OCI-M1 (cell line): ENCODE measurements at places on chromosomes 7 and 10.
A peak's percentile ranks its signal among the peaks of the same experiment; 100 is the strongest.

- DNase-seq = peak; percentile 27
These were observed 8.1 kb downstream of the PDE1C start for GRCh38 chr7:32062150-32062549.

DNA sequence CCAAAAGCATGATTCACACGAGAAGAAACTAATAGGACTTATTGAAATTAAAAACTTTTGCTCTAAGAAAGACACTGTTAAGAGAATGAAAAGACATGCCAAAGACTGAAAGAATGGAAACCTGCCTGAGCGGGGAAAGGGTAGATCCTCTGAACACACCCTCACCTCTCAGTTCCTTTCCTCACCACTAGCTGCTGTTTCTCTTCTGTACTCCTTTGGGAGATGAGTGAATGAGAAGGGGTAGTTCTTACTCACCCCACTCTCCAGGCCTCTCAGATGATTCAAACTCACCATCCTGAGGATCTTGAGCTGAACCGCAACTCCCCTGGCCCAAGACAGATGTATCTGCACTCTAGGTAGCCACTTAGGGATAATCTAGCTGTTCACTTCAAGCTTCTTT lies 41.9 kb downstream of the IQUB start:
- DNase-seq = no peak

DNA sequence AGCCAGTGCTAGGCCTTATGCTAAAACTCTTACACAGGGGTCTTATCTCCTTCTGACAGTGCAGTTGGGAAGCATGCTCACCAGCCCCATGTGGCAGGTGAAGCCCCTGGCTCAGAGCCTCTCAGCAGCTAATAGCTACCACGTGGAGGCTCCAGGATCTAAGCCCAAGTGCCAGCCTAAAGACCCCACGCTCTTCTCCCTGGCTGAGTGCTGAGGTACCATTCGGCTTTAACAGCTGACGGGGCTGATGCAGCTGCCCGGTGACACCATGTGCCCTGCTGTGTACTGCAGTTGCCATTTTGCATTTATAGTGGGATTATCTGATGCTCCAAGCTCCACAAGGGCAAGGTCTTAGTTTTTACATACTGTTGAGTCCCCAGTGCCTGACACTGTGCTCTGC lies 515.7 kb upstream of the GALNT17 start:
- no peak for DNase-seq

DNA sequence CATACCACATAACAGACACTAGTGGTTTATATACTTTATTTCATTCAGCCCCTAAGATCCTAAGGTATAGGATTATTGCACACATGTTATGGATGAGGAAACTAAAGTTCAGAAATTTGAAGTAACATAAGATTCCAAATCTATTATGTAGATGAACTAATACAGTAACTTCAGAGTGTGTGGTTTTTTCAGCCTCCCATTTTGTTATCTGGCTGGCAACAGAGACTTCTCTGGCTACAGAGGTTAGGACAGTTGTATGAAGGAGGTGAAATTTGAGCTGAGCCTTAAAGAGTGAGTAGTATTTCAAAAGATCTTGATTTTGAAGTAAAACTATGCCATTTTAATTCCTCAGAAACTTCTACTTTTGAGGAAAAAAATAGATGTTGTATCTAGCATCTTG lies 125.4 kb downstream of the MAPK8 start:
- DNase-seq = peak; percentile 93

DNA sequence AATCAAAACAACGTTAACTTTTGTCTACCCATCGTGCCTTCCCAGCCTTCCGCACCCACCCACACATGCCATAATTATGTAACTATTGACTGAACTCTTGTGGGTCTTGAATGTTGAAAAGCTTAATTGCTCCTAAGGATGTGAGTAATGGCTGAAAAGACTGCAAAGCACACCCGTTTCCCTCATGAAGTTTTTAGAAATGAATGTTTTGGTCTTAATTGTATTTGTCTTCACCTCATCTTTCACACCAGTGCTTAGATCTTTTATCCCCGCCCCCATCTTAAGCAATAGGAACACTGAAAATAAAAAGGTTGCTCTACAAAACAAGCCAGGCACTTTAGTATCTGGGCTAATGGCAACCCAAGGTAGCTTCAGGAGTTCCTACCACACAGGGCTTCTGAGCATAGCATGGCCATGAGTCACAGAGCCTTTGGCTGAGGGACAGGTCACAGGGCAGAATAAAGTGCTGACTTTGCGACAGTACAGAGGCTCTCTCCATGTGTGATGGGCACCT lies 690.5 kb downstream of the PARD3 start:
- DNase-seq = no peak

DNA sequence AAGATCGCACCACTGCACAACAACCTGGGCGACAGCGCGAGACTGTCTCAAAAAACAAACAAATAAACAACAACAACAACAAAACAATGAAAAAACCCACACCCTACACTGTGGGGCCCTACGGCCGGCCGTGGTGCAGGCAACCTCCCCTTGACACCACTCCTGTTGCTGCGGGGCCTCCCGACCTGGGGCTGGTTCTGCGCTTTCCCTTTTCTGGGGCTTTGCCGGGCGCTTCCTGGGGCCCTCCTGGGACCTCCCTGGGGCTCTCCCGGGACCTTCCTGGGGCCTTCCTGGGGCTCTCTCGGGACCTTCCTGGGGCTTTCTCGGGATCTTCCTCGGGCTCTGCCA lies 46.6 kb downstream of the INSIG1 start:
- DNase-seq = no peak

DNA sequence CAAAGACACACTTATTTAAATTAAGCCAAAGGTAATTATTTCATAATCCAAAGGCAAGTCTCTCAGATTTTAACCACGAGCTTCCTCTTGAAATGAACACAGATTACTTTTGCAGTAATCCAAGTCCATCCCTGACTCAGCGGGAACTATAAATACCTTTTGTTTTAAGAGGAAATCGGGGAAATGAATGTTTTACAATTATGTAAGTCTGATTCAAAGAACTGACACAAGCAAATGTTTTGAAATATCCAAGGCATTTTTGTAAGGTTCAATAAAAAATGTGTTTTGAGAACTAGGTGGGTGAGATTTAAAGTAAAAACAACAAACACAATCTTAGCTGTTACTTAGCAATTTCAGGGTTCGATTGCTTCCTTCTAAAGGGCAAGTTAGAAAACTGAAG lies 179.8 kb upstream of the ASAH2 start:
- no peak for DNase-seq

- no peak for DNase-seq
These were observed 30.5 kb upstream of the TRIM8 start for GRCh38 chr10:102613785-102614184.

GRCh38 chr10:78777466-78777865 lies 291.3 kb upstream of the ZMIZ1 start:
- DNase-seq = no peak

DNA sequence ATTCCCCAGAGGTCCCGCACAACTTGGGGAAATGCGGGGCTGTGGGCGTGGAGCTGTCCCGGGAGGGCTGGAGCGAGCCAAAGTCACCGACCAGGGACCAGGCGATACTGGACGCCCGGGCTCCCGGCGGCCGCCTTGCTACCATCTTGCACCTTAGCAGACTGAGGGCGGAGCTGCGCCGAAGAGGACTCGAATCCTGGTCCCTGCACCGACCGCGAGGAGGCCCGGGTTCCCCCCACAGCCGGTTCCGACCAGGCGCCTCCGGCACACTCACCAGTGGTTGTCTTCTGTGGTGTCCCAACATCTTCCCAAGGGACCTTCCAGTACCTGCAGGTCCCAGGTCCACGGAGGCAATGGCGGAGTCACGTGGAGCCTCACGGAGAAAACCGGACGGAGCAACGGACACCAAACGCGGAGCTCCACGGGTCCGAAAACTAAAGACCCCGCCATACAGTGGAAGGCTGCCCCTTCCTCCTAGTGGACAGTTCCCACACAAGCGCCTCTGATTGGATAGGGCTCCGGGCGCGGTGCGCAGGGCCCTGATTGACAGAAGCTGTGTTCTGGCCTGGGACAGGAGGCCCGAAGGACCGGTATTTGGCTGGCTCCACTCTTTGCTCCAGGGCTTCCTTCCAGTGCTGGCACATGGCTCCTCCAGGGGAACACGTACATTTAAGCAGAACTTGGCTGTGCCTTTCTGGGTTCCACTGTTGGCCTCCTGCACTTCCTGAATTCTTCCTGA lies 124.6 kb upstream of the ZNF479 start:
- DNase-seq = no peak

DNA sequence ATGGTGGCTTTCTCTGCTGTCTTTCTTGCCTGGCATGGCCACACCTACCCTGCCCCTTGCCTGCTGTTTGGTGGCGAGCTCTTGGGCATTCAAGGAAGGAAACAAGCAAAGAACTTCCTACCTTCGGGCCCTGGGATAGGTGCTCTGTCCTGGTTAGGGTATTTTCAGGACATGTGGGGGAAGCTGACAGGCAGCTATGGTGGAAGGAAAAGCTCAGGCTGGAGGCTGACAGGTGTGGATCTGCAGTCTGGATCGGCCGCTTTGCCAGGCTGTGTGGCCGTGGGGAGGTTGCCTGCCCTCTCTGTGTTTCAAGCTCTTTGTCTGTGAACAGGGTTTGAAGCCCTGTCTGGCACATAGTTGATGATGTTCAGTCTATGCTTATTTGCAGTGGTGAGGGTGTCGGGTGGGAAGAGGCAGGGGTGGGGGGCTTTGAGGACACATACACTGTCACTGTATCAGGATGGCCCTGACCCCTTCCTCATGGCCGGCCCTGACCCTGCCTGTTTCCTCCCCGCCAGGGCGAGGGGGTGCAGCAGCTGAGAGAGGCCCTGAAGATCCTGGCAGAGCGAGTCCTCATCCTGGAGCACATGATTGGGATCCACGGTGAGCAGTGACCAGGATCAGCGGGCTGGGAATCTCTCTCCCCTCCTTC lies 73.7 kb downstream of the MYL10 start:
- DNase-seq = no peak

GRCh38 chr7:136976504-136977251 lies 108.2 kb downstream of the CHRM2 start:
- DNase-seq = no peak

DNA sequence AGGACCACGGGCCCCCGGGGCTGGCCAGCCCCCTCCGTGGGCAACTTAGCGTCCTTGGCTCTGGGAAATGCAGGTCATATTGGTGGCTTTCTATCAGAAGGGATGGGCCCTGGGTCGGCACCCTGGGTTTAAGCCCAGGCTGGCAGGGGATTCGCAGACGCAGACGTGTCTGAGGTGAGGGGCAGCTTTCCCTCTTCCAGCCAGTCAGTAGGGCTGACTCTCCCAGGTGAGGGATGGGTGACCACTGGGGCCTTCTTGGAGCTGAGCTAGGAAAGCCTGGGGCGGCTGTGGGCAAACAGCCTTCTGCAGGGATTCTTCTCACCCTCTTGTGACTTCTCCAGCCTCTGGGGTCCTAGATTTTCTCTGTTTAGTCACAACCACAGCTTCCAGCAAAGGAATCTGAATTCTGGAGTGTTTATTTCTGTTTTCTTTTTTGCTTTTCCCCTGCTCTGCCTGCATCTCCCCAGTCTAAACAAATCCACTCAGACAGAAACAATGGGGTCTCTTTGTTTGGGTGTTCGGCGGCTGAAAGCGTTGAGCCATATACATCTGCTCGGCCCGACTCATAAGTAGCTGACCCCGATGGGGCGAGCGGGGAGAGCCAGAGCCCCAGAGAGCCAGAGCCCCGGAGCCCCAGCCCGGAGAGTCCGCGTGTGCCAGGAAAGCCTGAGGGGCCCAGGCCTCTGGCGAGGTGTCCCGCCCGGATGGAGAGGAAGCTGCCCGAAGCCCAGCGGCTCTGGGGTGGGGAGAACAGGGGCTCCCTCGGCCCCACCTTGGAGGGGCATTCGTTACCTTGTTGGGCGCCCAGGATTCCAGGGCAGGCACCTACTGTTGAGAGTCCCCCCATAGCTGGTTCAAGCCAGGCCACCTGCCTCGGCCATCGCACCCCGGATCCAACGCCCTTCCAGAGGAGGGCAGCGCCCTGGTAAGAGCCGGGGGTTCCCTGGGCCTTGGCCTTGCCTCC lies 2.0 kb downstream of the MNX1 start:
- no peak for DNase-seq

DNA sequence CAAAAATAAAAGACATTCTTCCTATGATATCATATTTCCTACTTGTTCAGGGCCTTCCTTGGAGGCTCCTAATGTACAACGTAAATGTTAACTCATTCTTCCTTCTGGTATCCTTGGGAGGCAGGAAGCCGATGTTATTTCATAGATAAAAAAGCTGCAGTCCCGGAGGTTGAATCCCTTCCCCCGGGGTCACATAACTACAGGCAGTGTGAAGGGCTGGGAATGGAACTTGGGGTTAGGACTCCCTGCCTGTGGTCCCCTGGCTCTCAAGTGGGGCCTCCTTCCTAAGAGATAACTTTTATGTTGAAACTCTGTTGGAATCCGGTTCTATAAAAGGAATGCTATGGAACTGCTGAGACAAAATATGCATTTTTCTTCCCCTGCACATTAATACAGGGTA lies 14.9 kb upstream of the CCDC3 start:
- DNase-seq = no peak

DNA sequence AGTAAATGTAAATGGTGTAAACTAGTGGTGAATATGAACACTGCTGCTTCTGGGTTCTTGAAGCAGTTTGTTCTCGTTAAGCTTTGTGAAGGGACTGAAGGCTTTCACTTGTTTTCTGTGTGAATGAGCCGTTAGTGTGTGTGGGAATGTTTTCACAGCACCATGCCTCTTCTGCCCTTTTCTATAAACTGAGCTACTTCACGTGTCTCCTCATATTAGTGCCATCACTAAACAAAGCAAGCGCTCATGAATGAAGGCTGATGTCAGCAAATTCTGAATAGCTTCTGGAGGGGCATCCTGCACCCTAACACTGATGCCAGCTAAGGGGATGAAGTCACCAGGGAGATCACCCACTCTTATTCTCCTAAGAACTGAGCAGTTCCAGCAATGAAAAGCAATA lies 205.6 kb upstream of the ETV1 start:
- DNase-seq = no peak

- peak; percentile 24 for DNase-seq
These were observed 87.2 kb downstream of the RNF216 start for GRCh38 chr7:5694221-5694754.

DNA sequence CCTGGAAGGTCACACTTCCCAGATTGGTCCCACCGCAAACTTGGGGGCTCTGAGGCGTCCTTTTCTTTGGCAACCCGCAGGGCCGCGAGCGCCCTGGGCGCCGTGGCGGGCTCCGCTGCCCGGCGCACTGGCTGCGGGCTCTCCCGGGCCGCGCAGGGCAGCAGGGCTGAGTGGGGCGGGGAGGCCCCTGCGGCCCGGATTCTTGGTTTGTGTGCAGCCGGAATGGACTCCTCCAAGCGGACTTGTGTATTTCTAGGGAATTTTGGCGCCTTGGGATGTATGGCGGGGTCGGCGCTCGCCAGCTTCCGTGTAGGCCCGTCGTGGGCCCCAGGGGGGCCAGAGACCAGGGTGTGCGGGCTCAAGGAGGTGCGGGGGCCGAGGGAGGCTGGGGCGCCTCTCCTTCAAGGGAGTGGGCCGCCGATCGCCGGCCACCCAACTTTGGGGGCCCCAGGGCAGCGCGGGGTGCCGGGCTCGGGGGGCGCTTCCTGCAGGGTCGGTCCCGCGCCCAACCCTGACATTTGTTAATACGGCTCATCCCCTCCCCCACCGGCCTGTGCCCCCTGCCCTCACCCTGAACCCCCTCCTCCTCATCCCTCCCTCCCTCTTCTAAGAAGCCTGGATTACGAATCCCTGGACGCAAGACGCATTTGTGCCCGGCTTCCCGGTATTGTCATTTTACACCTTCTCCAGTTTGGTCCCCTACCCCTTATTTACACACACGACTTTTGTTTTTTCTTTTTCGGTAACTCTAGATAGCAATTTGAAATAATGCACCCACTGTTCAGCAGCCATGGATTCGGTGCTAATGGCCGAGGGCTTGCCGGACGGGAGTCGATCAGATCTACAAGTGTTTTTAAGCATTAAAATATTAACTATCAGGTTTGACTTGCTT lies 2.5 kb downstream of the TCF7L2 start:
- no peak for DNase-seq
